Caco-2 (cell line): ENCODE measurements at places on chromosomes 11 and 22.

DNA sequence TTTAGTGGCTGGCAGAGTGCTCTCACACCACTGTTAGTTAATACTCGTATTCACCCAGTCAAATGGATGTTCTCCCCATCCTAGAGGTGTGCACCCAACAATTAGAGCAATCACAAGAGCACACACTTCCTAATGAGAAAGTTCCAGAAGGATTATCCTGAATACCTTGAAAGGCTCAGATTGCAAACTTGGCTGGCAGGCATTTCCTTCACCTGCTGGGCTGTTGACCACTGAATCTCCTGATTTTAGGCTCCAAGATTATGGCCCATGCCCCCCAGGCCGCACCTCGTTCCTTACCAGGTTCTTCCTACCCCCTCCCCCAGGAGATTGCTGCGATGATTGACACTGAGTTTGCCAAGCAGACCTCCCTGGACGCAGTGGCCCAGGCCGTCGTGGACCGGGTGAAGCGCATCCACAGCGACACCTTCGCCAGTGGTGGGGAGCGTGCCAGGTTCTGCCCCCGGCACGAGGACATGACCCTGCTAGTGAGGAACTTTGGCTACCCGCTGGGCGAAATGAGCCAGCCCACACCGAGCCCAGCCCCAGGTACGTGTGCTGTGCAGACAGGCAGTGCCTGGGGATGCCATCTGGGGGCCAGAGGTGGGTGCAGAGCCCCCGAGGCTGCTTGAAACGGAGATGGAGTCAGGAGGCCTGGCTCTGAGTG lies 26.9 kb downstream of the TAB1 start:
- no peak for DNase-seq

DNA sequence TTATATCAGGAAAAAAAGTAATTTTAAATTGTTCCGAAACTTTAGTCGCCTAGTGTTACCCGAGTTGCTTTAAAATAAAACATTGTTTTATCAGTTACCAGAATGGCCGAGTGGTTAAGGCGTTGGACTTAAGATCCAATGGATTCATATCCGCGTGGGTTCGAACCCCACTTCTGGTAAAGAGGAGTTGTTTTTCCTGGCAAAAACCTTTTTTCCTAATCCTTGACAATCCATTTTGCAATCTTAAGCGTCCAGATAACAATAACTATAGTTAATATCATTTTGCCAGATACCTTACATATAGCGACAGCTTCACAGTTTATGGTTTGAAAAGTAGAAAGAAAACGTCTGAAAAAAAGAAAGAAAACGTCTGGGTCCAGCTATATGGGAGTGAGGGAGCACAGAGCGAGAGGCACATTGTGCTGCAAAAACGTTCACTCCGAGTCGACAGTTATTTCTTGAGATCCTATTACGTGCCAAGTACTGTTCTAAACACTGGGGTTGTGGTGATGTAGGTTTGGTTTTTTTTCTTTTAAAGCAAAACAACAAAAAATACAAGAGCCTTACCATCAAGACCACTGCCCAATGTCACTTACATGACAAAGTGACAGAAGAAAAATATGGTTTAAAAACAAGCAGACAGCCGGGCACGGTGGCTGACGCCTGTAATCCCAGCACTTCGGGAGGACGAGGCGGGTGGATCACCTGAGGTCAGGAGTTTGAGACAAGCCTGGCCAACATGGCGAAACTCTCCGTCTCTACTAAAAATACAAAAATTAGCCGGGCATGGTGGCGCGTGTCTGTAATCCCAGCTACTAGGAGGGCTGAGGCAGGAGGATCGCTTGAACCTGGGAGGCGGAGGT lies 40.6 kb downstream of the OR4D9 start:
- DNase-seq, result peak; percentile 60

GRCh38 chr11:3160252-3161031 lies 4.7 kb downstream of the OSBPL5 start:
- DNase-seq, result no peak

GRCh38 chr11:93648158-93648557 lies 13.3 kb upstream of the CEP295 start:
- DNase-seq, result no peak

GRCh38 chr11:101729406-101730078 lies 145.7 kb upstream of the TRPC6 start:
- DNase-seq, result no peak

DNA sequence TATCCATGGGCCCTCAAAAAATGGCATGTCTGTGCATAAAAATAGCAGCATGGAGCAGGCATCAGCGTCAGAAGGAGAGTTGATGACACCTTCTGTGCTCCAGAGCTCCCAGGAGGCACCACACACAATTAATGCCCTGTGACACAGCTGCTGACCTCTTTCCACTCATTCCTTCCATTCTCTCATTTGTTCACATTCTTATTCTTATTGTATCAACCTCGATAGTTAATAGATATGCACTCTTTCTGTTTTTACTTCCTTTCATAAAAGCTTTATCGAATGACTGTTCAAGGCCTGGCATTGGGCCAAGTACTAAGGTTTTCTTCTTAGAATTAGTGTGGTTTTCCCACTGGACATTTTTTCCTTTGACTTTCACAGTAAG lies 266.0 kb upstream of the MTNR1B start:
- no peak for DNase-seq

DNA sequence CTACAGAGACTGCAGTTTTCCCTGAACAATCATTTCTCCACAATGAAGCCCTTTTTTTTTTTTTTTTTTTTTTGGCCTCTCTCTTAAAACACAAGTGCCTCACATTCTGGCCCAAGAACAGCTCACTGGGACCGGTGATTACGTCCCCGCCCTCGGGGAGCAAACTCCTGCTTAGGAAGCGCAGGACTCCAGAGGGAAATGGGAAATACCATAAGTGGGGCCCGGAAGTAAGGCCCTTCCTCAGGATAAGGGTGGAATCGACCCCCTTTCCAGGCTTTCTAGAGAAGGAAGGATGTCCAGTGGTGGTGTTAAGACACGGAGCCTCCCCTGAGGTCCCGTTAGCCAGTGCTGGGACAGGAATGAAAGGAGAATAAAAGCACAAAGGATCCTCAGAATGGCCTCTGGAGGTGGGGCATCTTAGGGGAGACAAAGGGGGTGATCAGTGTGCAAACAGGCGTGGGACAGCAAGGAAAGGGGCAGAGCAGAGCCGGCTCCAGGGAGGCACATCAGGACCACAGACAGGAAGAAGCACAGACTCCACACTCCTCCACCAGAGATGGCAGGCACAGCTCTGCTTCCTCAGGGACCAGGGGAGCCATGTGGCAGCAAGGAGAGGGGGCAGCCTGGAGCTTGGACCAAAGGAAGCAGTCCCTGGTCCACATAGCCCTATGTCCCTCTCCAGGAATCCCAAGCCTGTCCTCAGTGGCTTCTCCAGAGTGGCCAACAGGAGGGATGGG lies 61.3 kb downstream of the CHST1 start:
- DNase-seq, result no peak

- no peak for DNase-seq
Measured at GRCh38 chr11:95595541-95595940, 194.0 kb downstream of the FAM76B start.

- peak; percentile 91 for DNase-seq
Measured at GRCh38 chr11:72091292-72091691, 10.6 kb downstream of the LRRC51 start.

DNA sequence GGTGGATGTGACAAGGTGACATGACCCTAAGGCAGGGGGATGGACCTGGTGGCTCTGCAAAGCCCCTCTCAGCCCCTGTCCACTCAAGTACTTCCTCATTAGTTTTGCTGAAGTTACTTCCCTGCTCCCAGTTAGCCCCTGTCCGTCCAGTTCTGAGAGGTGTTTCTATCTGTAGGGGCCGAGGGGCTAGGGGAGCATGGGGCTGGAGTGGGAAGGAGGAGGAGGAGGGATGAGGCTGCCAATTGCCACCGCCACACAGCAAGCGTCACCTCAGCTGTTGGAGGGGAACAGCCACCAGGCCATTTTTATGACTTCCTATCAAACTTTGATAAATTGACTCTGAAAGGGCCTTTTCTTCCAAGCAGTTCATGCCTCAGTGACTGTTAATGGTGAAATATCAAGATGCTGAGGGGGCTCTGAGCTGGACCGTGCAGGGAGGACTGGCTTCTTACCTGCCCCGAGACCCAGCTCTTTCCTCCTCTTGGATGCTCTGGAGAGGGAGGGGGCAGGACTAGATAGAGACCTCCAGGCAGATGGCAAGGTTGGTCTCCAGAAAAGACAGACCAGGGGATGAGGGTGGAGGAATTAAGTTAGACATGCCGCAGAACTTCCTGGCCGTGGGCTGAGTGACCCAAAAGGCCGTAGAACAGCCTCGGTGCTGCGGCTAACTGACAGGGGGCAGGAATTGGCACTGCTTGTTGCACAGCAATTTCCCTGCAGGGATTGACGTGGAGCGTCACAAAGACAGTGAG lies 137.0 kb downstream of the ST3GAL4 start:
- DNase-seq, result no peak

DNA sequence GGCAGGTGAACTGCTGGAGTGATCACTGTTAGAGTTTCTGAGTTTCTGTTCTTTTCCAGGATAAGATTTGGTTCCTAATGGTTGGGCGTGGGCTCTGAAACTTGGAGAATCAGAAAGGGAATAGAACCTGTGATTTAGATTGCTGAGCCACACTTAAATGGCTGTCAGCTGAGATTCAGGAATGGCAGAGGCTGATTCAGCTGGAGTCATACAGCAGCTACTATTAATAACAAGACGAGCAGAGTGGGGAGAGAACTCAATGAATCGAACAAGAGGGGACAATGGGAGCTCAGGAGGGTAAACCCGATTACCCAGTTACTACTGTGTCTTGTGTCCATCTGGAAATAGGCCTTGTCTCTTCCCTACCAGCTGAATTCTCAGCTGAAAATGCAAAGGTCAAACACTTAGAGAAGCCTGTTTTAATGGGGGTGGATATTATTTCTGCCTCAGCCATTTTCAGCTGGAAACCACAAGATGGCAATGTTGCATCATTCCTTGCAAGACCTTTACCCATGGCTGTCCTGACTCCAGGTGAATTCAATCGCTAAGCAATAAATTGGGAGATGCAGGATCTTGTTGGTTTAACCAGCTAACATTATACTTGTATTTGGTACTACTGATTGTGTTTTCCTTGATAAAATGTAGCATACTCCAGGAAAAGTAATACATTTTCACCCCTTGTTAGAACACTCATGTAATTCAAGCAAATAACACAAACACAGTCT lies 104.5 kb upstream of the RAG2 start:
- DNase-seq, result peak; percentile 56

DNA sequence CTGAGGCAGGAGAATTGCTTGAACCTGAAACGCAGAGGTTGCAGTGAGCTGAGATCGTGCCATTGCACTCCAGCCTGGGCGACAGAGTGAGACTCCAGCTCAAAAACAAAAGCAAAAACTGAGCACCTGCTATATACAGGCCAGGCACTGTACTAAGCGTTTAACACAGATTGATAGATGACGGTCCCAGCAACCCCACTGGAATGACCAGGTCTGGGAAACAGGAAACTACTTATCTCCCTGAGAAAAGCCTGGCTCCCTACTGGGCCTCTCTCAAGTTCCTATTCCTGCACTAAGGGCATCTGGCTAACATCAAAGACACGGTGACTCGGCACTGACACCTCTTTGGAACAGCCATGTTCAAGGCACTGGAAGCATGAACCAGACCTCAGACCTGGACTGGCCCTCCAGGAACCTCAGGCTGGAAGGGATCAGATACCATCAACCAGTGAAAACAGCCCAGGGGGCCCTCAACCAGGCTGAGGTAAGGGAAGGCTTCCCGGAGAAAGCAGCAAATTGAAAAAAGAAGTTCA lies 16.6 kb downstream of the ARAP1 start:
- peak; percentile 53 for DNase-seq

DNA sequence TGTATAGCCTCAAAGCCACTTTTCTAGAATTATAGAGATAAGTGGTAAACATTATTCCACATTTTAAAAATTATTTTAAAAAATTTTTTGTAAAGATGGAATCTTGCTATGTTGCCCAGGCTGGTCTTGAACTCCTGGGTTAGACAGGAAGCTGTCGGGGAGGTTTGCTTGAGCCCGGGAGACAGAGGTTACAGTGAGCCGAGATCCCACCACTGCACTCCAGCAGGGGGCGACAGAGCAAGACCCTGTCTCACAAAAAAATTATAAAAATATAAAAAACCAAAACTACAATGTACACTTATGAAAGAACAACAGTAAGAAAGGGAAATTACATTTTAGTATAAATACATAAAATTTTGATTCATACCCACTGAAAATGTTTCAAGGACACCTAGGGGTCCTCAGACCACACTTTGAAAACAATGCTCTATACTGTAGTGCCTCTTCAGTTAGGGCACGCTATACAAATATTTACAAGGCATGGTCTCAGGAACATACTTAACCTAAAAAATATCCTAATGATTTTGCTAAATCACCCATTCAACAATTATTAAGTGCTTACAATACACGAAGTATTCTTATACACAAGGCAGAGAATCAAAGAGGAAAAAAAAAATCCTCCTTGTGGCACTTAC lies 111.2 kb downstream of the MRTFA start:
- DNase-seq, result peak; percentile 68

DNA sequence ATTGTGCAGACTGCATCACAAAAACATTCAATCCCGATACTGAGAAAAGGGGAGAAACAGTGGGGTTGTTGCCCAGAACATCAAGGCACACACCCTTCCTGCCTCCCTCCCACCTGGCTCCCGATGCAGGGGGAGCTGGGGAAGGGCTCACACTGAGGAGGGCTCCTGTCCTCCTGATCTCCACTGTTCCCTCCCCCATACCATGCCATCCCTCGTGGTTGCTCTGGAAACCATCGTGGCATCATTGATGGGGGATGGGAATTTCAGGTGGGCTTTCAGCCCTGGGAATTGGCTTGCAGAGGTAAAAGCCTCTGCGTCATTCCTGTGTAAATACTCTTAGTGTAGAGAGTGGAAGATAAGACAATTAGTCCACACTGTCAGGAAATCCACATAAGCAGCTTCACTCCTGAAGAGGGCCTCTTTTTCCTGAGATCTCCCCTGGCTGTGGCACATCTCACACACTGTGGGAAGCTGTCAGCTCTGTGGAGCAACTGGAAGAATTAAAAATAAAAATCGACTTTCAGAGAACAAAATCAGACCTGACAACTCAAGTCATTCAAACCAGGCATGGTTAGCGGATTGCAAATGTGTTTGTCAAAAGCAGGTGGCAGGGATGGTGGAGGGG lies 176.0 kb downstream of the CHST1 start:
- DNase-seq, result no peak
